ENCODE measurements at places on chromosomes 3 and 15. TPM values are rescaled to one million over a fixed set of nuclear protein-coding genes. Genes with fewer than 3 reads are reported as not detected.

Gene MINDY4B
- not detected for total RNA-seq

Gene CLRN1
- total RNA-seq, result not detected

Gene STRA6
- total RNA-seq, result not detected

Gene TEX55
- total RNA-seq, result not detected

Gene SRP14
- 153 TPM for total RNA-seq

Gene MESP1
- total RNA-seq, result 3.2 TPM

Gene COL6A5
- 0.05 TPM for total RNA-seq

Gene PARP6
- total RNA-seq, result 58.8 TPM

Gene HEG1
- 26.7 TPM for total RNA-seq

Gene PLCL2
- 38.9 TPM for total RNA-seq

GRCh38 chr3:147575391-147575790 lies 166.2 kb downstream of the ZIC1 start:
- no peak overlapping the region for H3K4me3 ChIP-seq
- no peak for DNase-seq
- H3K27ac ChIP-seq, result no peak overlapping the region
- no peaks in the 10 kb centered on the region for H3K4me1 ChIP-seq
- H3K36me3 ChIP-seq, result no peaks in the 10 kb centered on the region

- H3K36me3 ChIP-seq, result no peaks in the 10 kb centered on the region
- no peak overlapping the region for H3K27ac ChIP-seq
- H3K4me1 ChIP-seq, result peaks cover 2% of the 10 kb centered on the region
These were observed 207.4 kb upstream of the IGF1R start for GRCh38 chr15:98440917-98441316.

DNA sequence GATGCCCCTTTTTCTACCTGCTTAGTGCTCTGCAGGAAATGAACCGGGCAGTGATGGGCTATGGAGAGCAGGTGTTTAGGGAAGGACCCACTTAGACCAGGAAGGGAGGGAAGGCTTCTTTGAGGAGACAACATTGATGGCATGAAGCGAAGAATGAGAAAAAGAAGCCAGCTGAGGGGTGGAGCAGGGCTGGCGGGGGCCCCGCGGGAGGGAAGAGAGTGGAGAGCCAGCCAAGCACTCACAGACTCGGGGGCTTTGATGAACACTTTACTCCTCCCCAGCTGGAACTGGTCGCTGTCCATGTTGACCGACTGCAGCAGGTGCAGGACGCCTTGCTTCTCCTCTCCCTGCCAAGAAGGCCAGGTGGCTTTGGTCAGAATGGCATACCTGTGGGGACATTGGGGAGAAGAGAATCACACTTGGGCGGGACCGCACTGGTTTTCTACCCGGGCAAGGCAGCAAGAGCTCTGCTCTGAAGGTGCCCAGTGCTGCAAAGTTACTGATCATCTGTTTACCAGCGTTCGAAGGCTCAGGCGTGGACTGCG lies 28.4 kb upstream of the LDHAL6B start:
- H3K4me1 ChIP-seq, result peaks cover 13% of the 10 kb centered on the region
- H3K27me3 ChIP-seq, result peaks cover 7% of the 10 kb centered on the region
- no peak for DNase-seq
- no peak overlapping the region for H3K4me3 ChIP-seq

DNA sequence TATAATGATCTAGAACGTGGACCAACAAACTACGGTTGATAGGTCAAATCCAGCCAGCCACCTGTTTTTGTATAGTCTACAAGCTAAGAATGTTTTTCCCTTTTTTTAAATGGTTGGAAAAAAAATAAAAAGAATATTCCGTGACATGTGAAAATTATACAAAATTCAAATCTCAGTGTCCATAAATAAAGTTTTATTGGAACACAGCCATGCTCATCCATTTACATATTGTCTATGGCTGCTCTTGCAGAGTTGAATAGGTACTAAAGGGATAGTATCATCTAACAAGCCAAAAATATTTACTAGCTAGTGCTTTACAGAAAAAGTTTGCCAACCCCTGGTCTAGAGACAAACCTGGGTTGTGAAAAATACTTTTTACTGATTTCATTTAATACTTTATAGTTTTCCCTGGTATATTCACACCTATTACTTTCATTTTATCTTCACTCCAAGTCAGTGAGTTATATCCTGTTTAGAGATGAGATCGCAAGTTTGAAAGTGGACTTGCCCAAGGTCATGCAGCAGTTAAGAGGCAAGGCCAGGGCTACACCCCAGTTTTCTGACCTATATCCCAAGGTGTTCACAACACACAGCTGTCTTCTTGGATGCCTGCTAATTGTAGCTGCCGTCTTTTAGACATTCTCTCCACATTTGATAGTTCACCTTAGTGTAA lies 58.4 kb downstream of the IGF2BP2 start:
- no peak for DNase-seq
- no peak overlapping the region for H3K4me3 ChIP-seq
- no peaks in the 10 kb centered on the region for H3K36me3 ChIP-seq
- no peak overlapping the region for H3K27ac ChIP-seq

GRCh38 chr3:59704292-59704691 lies 654.5 kb upstream of the CFAP20DC start:
- no peak for DNase-seq
- H3K36me3 ChIP-seq, result no peaks in the 10 kb centered on the region
- H3K4me3 ChIP-seq, result no peak overlapping the region
- H3K27me3 ChIP-seq, result no peaks in the 10 kb centered on the region
- H3K4me1 ChIP-seq, result no peaks in the 10 kb centered on the region

DNA sequence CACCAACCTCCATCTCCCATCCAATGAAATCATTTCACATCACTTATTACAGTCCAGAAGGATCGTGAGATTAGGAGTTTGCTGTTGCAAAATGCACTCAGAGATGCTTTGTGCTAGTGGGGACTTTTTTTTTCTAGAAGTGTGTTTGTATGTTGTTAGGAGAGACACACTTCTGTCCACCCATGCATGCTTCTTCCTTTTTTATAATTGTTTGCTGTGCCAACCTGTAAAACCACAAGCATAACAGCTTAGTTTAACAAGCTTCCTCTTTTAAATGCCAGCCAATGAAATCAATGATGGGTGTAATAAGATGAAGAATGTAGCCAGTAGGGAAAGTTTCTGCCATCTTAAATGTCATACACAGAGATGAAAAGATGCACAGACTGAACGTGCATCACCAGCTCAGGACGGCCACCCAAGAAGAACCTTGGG lies 305.6 kb upstream of the STT3B start:
- DNase-seq, result no peak
- H3K36me3 ChIP-seq, result peaks cover 34% of the 10 kb centered on the region
- H3K27ac ChIP-seq, result peak overlapping the region; percentile 91
- H3K27me3 ChIP-seq, result no peaks in the 10 kb centered on the region
- H3K4me1 ChIP-seq, result peaks cover 87% of the 10 kb centered on the region

GRCh38 chr3:3170998-3171397 lies 8.5 kb downstream of the CRBN start:
- H3K27ac ChIP-seq, result peak overlapping the region; percentile 45
- H3K4me1 ChIP-seq, result peaks cover 55% of the 10 kb centered on the region
- no peak overlapping the region for H3K4me3 ChIP-seq

GRCh38 chr15:62853114-62853840 lies 189.3 kb upstream of the TPM1 start:
- no peak for DNase-seq
- no peak overlapping the region for H3K4me3 ChIP-seq
- peaks cover under 1% of the 10 kb centered on the region for H3K36me3 ChIP-seq
- H3K27ac ChIP-seq, result no peak overlapping the region

- H3K36me3 ChIP-seq, result peaks cover 38% of the 10 kb centered on the region
- no peaks in the 10 kb centered on the region for H3K27me3 ChIP-seq
- H3K27ac ChIP-seq, result no peak overlapping the region
- no peaks in the 10 kb centered on the region for H3K4me1 ChIP-seq
- no peak for DNase-seq
- H3K4me3 ChIP-seq, result no peak overlapping the region
These were observed 15.5 kb downstream of the RABL3 start for GRCh38 chr3:120726791-120727190.

DNA sequence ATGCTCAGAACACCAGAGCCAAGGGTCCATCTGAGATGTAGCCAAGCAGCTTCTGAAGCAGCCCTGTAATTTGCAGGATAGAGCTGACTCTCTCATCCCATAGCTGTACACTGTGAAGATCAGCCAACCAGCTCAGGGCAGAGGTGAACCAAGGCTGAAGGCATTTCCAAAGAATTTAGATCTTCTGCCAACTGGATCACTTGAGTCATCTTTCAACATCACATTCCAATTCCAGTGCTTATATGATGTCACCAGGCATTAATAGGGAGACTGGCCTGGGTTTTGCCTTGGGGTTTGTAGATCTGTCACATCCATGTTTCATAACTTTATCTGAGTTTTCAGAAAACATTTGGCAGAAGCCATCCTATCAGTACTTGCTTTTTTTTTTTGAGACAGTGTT lies 98.2 kb downstream of the NR2F2 start:
- H3K4me3 ChIP-seq, result no peak overlapping the region
- no peaks in the 10 kb centered on the region for H3K36me3 ChIP-seq
- H3K27me3 ChIP-seq, result no peaks in the 10 kb centered on the region
- no peaks in the 10 kb centered on the region for H3K4me1 ChIP-seq
- H3K27ac ChIP-seq, result no peak overlapping the region

GRCh38 chr3:15781131-15781530 lies 16.6 kb downstream of the ANKRD28 start:
- H3K4me3 ChIP-seq, result no peak overlapping the region
- peaks cover 59% of the 10 kb centered on the region for H3K36me3 ChIP-seq
- DNase-seq, result no peak
- no peaks in the 10 kb centered on the region for H3K27me3 ChIP-seq

GRCh38 chr3:172074586-172074985 lies 35.2 kb downstream of the FNDC3B start:
- no peak for DNase-seq
- H3K36me3 ChIP-seq, result peaks cover 17% of the 10 kb centered on the region
- H3K27ac ChIP-seq, result no peak overlapping the region
- no peaks in the 10 kb centered on the region for H3K27me3 ChIP-seq
- no peaks in the 10 kb centered on the region for H3K4me1 ChIP-seq
- H3K4me3 ChIP-seq, result no peak overlapping the region

DNA sequence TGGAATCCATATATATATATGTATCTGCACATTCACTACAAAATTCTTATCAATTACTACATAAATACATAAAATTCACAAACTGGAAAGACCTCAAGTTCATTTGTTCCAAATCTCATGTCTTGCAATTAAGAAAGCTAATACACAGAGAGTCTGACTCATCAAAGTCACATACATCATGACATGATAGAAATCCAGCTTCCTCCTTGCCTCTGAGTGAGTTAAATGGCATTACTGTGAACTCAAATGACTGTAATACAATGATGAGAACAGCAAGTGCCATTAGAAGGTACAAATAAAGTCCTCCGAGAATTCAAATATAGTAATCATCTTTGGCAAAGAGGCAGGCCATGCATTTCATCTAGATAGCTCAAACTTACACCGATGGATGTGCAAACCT lies 55.1 kb upstream of the AGTR1 start:
- H3K36me3 ChIP-seq, result no peaks in the 10 kb centered on the region
- no peaks in the 10 kb centered on the region for H3K27me3 ChIP-seq
- no peak overlapping the region for H3K4me3 ChIP-seq

- DNase-seq, result no peak
- H3K4me3 ChIP-seq, result no peak overlapping the region
- no peaks in the 10 kb centered on the region for H3K4me1 ChIP-seq
- no peaks in the 10 kb centered on the region for H3K27me3 ChIP-seq
- peaks cover 14% of the 10 kb centered on the region for H3K36me3 ChIP-seq
These were observed 60.3 kb downstream of the B3GNT5 start for GRCh38 chr3:183313351-183313750.

DNA sequence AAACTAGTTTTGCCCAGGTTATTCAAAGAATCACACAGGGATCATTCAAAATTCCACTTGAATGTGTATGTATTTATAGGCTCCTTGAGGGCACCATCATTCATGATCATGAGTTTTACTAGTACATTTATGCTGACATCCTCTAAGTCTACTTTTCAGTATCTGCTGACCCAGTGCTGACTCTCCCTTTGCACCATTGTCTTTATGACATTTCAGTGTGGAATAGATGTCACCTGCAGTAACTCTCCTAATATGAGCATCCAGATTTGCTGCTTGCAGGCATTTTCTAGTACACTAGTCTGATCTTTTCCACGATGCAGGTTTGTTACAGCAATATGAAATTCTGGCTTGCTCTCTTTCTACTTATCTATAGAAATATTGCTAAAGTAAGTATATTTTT lies 1603.5 kb downstream of the SI start:
- no peak overlapping the region for H3K27ac ChIP-seq
- H3K27me3 ChIP-seq, result no peaks in the 10 kb centered on the region
- no peak for DNase-seq
- H3K36me3 ChIP-seq, result no peaks in the 10 kb centered on the region
- no peaks in the 10 kb centered on the region for H3K4me1 ChIP-seq

DNA sequence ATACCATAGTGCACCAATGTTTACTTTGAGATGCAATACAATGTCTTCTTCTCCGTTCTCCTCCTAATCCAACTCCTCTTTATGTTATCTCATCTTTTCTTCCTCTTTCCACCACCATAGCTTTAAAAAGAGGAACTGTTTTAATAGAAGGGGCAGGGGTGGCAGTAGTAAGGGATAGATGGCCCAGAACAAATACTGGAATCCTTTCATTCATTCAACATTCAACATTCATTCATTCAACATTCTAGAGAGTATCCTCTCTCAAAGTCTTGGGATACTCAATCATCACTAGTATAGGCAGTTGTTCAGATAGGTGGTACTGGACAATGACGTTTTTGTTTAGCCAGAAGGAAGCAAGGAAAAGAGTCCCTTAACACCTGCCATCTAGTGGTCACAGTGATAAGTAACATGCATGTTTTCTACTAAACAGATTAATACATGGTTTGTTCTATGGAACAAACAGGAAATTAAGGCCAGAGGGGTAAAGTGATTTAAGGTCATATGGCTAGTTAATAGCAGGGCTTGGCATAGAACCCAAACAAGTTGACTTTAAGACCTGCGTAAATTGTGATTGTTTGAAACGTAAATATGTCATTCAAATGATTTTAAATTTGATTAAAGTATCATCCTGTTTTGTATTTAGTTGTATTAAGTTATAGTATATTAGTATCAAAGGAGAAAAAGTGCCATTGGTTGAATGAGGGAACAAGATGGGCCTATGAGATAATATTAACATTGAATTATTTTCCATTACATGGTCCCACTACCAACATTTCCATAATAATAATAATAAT lies 26.9 kb upstream of the EHHADH start:
- DNase-seq, result no peak
- peaks cover 5% of the 10 kb centered on the region for H3K27me3 ChIP-seq
- H3K4me3 ChIP-seq, result no peak overlapping the region
- H3K36me3 ChIP-seq, result peaks cover 4% of the 10 kb centered on the region
- peaks cover 31% of the 10 kb centered on the region for H3K4me1 ChIP-seq

DNA sequence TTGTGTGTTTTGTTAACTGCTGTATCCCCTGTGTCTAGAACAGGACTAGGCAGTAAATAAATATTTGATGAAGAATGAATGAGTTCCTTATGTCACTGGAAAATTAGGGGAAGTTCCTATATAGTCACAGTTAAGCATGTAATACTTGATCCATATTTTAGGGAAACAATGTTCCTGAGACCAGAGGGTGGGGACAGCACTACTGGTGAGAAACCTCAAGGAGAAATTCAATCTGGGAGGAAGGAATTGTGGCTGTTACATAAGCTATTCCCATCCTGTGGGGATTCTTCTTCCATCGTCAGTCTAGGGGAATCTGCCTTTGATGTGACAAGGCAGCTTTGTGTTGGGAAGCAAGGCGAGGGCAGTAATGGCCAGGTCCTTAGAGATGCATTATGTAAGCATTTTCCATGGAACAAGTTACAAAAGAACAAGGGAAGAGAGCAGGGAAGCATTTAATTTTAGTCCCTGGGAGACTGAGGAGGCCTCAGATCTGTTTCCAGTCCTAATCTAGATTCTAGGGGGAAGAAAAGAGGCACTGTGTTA lies 219.3 kb upstream of the TTC14 start:
- H3K27ac ChIP-seq, result no peak overlapping the region
- H3K4me3 ChIP-seq, result no peak overlapping the region
- H3K36me3 ChIP-seq, result no peaks in the 10 kb centered on the region
- H3K27me3 ChIP-seq, result no peaks in the 10 kb centered on the region
- H3K4me1 ChIP-seq, result no peaks in the 10 kb centered on the region

All from activated CD4-positive, alpha-beta memory T cell treated with anti-CD3 and anti-CD28 coated beads, Interleukin-2, amount 10 ng/mL, durations not matched to agents 7 days and 5 days (primary cell).